Activated naive CD4-positive, alpha-beta T cell (primary cell): ENCODE measurements at places on chromosomes 2 and 18.

DNA sequence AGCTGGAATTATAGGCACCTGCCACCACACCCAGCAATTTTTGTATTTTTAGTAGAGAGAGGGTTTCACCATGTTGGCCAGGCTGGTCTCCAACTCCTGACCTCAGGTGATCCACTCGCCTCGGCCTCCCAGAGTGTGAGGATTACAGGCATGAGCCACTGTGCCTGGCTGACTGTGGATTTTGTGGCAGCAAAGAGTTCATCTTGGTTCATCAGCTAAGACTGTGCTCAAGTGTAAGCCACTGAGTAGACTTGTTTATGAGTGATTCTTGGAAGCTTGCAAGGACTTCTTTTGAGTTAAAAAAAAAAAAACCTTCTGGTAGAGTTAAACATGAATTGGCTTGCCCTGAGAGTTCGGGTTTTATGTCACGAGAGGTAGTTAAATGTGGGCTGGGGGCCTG lies 34.7 kb downstream of the CD8B start:
- no peak for DNase-seq

- DNase-seq: no peak
Observed at GRCh38 chr2:115552726-115553125, 1110.3 kb downstream of the DPP10 start.

- DNase-seq: no peak
Observed at GRCh38 chr2:162579986-162580385, 236.1 kb downstream of the GCA start.

- DNase-seq: no peak
Observed at GRCh38 chr18:38368886-38369285, 803.3 kb upstream of the CELF4 start.

- DNase-seq: no peak
Observed at GRCh38 chr2:174397773-174398172, 2.2 kb downstream of the SCRN3 start.
